ENCODE measurements at places on chromosomes 5 and 9.

DNA sequence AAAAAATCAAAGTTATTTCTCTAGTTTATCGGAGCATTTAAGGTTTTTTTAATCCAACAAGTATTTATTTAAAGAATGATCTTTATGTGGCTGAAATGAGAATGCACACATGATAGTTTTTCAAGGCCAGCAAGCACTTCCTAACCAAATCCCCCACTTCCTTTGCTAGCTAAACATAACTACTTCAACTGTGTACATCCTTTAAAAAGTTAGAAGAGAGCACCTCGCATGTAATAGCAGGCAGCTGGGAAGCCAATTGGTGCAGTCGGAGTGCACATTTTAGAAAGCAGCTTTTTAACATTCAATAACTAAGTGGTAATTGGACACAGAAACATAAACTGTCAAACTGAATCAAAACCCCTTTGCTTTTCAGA lies 245.7 kb downstream of the BNC2 start:
- no peak for DNase-seq

- no peak for DNase-seq
These were observed 91.8 kb upstream of the DAPK1 start for GRCh38 chr9:87405677-87406542.

DNA sequence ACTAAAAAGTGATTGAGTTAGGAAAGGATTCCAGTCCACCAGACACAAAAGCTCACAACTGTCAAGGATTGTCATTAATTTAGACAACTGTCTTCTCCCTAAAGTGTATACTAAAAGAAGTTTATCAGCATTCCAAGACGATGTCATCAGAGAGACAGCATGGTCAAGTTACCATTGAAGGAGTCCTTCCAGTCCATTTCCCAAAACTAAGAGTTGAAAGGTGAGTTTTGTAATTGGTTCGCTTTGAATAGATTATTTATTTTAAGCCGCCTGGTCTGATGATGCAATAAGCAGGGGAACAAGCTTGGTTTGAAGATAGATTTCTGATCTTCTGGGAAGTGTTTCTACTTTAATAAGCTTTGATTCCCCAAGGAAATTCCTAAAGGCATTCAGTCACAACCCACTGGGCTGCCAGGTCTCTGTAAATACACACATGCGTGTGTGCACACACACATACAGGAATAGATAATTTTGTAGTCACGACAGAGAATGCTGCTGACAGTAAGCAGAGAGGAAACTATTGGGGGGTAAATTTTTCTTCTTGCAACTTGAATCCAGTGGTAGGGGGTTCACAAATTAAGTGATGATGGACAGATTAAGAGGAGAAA lies 234.8 kb downstream of the PIK3R1 start:
- DNase-seq: no peak

DNA sequence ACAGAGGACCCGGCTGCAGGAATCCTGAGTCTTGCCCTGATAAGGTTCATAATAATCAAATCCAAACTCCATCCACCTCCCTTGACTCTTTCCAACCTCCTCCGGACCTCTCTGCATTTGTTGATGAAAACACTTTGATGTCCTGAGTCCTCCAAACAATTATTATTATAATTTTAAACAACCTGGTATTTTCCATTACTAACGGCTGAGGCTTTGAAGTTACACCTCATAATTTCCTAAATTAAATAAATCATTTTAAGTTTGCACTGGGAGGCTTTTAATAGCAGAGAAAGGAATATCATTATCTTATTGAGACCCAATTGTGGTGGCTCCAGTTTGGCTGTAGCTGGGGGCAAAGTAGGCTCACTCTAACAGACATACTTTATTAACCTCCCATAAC lies 9.5 kb downstream of the MSX2 start:
- no peak for DNase-seq

DNA sequence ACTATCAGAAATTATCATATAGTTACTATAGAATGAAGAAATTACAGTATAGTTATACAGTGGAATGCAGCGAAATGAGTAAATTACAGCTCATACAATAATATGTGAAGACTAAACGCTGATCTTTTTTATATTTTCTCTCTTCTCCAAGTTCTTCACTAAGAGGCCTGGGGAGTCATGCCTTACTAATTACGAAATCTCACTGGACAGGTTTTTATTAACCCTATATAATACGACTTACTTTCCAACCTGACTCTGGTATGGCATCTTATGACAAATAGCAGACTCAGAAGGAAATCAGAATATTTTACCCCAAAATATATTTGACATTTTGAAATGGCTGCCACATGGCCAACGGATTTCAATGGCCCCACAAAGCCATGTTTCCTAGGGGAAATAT lies 9.1 kb downstream of the CARNMT1 start:
- no peak for DNase-seq
